Activated T-cell treated with anti-CD3 and anti-CD28 coated beads, Interleukin-2, amount 50 U/mL, for 48 hours (primary cell): ENCODE measurements at places on chromosomes 6 and 20.

DNA sequence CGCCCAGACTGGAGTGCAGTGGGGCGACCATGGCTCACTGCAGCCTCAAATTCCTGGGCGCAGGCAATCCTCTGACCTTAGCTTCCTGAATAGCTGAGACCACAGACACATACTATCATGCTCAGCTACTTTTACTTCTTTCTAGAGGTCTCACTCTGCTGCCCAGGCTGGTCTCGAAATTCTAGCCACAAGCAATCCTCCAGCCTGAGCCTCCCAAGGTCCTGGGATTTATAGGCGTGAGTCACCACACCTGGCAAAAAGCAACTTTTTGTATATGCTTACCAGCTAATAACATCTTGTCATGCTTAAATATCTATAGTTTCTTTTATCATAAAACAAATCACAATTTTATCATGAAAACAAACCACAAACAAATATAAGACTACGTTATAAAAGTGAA, 23.0 kb downstream of the RNASET2 start:
- no peak for DNase-seq

GRCh38 chr20:3741836-3742458, 9.5 kb downstream of the HSPA12B start:
- DNase-seq = no peak

DNA sequence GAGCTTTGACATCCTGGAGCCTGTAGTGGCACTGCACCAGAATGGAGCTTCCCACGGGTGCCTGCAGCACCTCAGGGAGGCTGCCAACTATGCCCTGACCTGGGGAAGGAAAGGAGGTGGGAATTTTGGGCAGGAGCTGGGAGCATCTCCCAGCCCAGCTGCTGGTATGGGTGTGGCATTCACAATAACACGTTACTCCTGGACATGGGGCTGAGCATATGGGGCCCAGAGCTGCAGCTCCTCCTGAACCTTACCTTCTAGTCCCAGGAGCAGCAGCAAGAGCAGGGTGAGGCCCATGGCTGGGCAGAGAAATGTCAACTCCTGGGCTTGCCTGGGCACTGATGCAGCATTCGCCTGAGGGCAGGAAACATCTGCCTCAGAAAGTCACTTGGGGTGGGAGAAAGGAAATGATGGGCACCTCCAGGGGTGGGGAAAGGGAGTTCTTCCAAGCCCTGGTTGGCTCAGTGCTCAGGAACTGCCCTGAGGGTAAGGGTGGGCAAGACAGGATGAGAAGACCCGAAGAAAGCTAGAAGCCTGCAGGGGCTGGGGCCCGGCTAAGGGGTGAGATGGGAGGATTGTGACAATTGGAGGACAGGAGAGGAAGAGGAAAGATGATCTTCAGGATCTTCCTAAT, at the start of gene TREML1:
TSS of gene TREML1 (minus strand) at position 356 of the 634 bp plus-strand sequence. CDS start at position 297, 59 bp downstream.
- no peak for DNase-seq

GRCh38 chr6:21845439-21846140, 252.0 kb downstream of the SOX4 start:
- no peak for DNase-seq

DNA sequence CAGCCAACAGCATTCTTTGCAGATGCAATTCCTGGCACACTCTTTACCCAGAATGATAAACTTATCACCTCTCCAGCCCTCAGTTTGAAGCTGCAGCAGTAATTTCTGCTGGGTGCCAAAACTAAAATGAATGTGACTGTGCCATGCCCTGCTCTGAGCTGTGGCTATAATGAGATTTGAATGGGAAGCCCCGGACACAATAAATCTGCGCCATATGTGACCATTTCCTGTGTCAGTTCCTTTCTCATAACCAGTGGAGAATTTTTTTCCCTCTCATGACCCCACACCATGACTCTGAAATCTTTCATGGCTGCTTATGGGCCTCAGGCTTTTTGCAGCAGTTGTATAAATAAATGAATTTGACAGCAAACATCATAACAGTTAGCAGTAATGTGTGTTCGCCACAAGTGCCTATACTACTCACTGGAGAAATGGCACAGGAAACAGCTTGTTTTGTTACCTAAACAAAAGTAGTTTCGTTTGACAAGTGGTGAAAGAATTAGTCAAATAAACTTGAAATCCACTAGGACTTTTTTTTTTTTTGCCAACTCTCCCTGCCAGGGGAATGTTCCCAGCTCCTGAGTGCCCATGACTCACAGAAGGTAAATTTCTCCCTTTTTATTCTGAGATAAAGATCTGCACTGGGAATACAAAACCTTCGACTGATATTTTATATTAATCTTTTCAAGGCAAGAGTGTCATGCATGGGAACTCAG, 408.4 kb downstream of the PKHD1 start:
- DNase-seq = no peak

GRCh38 chr6:88513471-88513870, 347.3 kb upstream of the CNR1 start:
- DNase-seq = no peak

DNA sequence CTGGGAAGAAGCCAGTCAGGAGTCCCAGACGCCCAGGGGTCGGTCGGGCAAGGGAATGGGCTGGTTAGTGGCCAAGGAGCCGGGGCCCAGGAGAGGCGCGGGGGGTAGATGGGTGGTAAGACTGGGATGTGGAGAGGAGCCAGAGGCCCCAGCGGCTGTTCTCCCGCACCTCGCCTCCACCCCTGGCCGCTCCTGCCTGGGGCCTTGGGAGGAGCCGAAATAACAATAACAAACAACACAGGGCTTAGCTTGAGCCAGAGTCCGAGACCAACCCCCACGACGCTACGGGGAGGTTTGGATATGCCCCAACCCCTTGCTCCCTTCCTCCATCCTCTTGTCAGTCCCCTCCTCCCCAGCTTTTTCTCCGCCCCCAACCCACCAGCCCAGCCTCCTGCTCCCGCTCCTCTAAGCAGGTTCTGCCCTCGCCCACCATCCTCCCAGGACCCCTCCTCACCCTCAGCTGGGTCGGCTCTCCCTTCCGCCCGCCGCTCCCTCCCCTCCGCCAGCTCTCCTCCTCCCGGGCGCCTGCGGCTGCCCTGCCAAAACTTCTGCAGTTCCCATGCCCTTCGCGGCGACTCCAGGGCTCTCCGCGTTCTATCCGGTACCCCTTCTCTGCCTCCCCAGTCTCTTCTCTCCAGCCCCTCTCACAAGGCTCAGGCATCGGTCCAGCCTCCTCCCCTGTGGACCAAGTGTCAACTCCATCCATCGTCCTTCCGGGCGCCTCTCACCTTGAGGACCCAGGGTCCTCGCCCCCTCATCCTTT, 1.1 kb downstream of the RNF39 start:
- DNase-seq = no peak

DNA sequence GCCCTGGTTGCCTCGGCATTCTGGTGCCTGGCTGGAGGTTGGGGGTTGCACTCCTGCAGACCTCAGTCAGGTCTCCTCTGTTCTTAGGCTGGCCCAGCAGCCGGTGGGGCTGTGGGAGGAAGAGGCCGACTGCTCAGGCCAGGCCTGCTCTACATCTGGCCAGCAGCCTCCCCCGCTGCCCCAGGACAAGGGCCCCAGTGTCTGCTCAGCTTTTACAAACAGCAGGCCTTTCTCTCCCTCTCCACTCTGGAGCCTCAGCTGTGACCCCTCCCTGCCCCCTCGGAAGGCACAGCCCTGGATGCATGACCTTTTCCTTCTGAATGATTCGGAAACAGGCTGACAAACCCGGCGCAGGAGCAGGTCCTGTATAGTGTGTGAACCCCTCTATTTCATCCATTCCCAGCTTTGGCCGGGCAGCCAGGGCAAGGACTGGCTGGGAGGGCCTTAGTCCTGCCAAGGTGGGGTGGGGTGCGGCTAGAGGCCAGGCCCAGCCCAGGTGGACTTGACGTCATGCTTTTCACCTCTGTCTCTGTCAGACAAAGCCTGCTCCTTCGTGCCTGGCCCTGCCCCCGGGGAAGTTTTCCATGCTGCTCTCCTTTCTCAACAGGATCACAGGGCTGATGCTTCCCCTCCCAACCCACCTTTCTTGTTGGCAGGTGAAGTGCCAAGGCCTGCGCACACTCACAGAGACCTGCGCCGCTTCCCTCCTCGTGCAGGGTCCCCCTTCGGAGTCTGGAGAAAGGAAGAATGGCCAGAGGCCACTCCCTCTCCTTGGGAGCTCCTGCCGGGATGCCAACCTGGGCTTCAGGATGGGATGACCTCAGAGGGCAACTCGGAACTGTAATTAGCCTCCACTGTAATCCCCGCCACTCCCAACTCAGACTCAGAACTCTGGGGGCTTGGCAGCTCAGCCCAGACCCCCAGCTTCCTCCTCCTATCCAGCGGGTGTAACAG, 10.1 kb upstream of the ITPR3 start:
- DNase-seq = no peak

GRCh38 chr20:4187147-4187546, 171.8 kb upstream of the RNF24 start:
- no peak for DNase-seq

DNA sequence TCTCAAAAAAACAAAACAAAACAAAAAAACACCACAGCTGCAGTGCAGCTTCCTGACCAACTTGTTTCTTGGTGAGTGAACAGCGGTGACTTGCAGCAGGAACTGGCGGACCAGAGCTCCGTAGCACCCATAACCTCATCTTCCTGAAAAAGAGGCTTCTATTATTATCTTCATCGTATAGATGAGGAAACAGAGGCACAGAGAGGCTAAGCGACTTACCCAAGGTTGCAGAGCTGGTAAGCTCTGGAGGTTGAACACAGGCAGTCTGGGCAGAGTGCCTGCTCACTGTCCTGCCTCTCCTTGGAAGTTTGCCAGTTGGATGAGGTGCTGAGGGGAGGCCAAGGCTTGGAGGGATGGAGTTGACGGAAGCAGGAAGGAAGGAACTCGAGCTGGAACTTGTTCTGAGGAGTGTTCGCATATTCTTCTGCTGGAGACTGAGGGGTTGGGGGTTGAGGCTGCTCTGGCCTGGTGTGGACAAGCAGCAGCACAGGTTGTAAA, 47.9 kb upstream of the CCDC167 start:
- no peak for DNase-seq

DNA sequence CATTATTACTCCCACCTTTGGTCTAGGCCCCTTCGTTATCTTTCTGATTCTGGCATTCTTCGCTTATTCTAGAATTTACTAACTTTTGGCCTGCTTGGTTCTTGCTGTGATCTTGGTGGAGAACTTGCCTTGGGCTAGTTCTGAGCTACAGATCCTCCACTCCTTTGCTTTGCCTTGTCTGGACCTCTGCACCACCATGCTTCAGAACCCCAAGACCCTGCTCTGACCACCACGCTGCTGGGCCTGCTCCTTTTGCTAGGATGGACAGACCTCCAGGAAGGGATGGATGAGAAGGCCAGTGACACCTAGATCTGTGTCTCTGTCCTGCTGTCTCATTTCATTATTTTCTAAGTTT, 30.4 kb upstream of the CCN2 start:
- no peak for DNase-seq

DNA sequence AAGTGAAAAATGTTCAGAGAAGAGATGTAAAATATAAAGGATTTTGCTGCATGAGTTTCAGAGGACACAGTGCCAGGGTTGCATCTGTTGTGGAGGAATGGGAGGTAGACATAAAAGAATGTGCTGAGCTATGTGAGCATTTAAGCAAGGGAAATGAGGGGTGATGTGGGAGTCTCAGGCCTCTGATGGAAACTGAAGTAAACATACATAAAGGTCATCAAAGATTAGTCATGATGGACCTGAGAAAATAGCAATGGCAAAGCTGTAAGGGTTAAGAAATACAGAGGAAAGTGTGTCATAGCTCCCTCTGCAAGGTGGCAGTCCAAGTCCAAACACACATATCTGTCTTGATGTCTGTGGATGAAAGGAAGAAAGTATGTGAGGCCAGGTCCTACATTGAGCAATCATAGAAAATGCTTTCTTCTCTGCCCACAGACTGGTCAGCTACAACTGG, 306.6 kb upstream of the ECI2 start:
- no peak for DNase-seq

GRCh38 chr6:138310821-138311220, 66.9 kb upstream of the SMIM28 start:
- no peak for DNase-seq

GRCh38 chr6:139608466-139609261, 234.2 kb upstream of the CITED2 start:
- no peak for DNase-seq

DNA sequence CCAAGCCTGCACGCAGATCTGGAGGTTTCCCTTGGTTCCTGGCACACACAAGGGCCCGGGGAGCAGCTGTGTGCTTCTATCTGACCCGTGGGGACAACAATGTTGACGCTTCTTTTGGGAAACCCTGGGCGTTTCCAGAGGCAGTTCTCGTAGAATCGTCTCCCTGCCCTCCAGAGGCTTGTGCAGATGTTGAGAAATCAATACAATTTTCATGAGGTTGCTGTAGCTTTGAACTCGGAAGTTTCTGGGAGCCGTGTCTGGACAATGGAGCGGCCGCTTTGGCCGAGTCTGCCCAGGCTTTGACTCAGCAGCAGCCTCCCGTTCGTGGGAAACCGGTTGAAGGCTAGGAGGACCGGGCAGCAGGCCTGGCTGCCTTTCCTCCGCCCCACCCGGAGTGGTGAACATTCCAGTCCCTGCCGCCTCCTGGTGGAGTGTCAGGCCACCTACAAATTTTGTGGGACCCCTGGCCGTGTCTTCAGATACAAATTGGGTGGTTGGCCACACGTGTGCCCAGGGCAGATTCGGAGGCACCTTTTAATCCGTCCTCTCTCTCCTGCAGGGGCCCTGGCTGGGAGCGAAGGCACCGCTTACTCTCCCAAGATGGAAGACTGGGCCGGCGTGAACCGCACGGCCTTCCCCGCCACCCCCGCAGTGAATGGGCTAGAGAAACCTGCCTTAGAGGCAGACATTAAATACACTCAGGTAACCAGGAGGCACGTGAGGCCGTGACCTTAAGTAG, 2.7 kb downstream of the PAX1 start:
- DNase-seq = no peak

GRCh38 chr20:50404419-50405234, 105.6 kb upstream of the PTPN1 start:
- DNase-seq = no peak

GRCh38 chr6:129708496-129709195, 1.3 kb downstream of the ARHGAP18 start:
- DNase-seq = no peak

- DNase-seq = no peak
Measured at GRCh38 chr6:162873537-162873936, 145.8 kb downstream of the PACRG start.

DNA sequence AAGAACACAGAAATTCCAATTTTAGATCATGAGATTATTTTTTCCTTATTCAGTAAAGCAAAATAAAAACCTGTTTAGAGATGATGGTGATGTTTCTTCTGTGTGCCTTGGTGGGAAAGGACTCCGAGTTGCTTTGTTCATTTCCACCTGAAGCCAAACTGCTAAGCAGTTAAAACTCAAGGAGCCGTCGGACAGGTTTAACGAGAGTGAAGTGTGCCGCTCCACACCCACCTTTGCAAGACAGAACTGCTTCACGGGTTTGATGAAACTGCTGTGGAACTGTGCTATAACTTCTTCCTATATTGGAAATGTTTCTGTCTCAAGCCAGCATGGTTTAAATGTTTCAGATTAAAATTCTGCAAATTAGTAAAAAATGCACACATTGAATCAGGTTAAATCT, 9.2 kb upstream of the DSP start:
- DNase-seq = no peak

DNA sequence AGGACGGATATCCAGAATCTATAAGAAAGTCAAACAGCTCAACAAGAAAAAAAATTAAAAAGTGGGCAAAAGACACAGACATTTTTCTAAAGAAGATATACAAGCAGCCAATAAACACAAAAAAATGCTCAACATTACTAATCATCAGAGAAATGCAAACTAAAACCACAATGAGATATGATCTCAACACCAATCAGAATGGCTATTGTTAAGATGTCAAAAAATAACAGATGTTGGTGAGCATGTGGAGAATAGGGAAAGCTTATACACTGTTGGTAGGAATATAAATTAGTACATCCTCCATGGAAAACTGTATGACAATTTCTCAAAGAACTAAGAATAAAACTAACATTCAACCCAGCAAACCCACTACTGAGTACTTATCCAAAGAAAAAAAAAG, 23.3 kb upstream of the OSTM1 start:
- no peak for DNase-seq
